Aorta (tissue), 5 donors: ENCODE measurements at places on chromosomes 7 and 10. TPM values are rescaled to one million over a fixed set of nuclear protein-coding genes. Genes with fewer than 3 reads are reported as not detected.
A peak's percentile ranks its signal among the peaks of the same experiment; 100 is the strongest.

The AZGP1 gene
- total RNA-seq, result 1.3 TPM

The TBXAS1 gene
- 24.5 TPM for total RNA-seq

The AQP1 gene
- 680 TPM for total RNA-seq

The CNNM1 gene
- 0.23 TPM for total RNA-seq

The KIAA1549 gene
- total RNA-seq, result 2.8 TPM

The CTBP2 gene
- 85.5 TPM for total RNA-seq

The PDSS1 gene
- total RNA-seq, result 4.2 TPM

The MLXIPL gene
- total RNA-seq, result 2.0 TPM

DNA sequence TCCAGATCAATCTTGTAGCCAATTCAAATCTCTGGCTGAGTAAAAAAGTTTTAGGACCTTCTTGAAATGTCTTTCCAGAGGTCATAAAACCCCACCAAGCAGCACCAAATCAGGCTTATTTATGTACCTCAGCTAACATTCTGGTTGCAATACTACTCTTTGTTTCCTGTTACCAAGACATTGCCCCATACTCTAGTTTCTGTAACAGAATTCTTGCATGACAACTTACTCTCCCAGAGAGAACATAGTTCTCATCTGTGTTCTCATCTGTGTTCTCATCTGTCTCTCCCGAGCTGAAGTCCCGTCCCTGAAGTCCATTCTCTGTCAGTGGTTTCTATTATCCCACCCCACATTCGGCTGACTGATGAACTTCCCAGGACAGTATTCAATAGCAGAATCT is 1285.1 kb downstream of the XPNPEP1 start:
- no peak for DNase-seq

- DNase-seq, result peak; percentile 55
These were observed 160.0 kb downstream of the SLIT1 start for GRCh38 chr10:97025613-97026242.

GRCh38 chr10:3897156-3897555 is 112.1 kb upstream of the KLF6 start:
- no peak for DNase-seq

GRCh38 chr10:33249659-33250345 is 84.7 kb downstream of the NRP1 start:
- DNase-seq, result no peak

GRCh38 chr7:37899712-37900247 is 16.8 kb downstream of the SFRP4 start:
- no peak for DNase-seq

DNA sequence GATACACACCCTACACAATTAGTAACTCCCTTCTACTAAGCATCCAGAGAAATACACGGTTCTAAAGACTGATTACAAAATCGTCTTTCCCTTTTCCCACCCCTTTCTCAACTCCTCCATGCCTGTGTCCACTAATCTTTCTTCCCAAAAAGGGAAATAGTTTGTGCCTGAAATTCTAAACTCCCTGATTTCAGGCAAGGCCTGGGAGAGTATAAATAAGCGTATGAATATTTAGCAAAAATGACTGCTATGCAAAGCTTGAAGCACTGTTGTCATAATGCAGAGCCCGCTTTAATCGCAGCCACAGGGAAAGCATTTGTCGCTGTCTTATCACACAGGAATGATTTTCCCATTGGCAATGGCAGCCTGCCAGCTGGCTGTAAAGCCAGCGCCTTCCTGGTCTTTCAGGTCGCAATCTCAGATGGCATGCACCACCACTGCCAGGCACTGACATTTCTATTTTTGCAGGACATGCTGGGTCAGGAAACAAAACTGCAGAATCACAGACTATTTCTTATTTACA is 142.9 kb upstream of the PCGF5 start:
- DNase-seq, result peak; percentile 94

DNA sequence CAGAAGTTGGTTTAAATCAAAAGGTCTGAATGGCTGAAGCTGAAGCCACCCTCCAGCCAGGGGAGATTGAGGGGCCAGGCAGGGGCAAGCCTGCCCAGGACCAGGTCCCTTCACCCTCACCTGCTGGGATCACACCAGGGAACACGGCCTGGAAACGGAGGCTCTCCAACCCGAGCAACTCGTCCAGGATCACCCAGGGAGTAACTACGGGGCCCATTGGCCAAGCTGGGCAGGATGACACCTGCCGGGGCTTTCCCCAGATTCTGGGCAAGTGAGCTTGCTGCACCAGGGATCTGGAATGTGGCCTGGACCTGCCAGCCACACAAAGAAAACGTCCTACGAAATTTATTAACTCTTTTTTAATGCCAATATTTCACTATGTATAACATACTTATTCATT is 30.4 kb upstream of the PPP2R2D start:
- DNase-seq, result peak; percentile 65

GRCh38 chr7:126605553-126605952 is 647.2 kb downstream of the GRM8 start:
- no peak for DNase-seq

- DNase-seq, result no peak
These were observed 28.0 kb upstream of the CABCOCO1 start for GRCh38 chr10:61634746-61635145.

GRCh38 chr10:35783305-35783838 is 141.3 kb upstream of the FZD8 start:
- DNase-seq, result no peak

- no peak for DNase-seq
These were observed 641.5 kb upstream of the SORCS1 start for GRCh38 chr10:107806026-107806425.

DNA sequence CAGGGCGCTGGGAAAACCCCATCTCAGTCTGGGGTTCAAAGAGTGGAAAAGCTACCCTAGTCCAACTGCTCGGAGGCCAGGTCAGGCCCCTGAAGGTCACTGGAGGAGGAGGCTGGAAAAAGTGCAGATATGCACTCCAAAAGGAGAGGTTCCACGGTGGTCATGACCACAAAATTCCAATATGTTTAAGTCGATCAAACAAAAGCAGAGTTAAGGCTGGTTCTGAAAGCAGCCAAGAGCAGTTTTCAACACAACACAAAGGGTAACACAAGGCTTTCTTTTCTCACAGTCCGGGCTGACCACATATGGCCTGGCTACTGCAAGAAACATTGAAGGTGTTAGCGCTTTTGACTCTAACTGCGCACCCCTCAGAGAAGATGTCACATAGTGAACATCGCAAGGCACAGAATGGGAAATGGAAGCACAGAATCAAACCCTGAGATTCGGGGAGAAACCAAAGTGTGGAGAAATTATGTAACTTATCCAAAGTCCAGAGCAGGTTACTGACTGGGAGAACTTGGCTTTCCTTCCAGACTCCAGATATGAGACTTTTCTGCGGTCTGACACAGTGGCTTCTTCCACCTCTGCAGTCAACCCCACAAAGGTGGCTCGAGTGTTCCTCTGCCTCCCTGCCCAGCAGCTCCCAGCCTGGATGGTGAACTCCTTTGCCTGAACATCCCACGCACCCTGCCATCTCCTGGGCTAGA is 1.3 kb upstream of the GRB10 start:
- no peak for DNase-seq

DNA sequence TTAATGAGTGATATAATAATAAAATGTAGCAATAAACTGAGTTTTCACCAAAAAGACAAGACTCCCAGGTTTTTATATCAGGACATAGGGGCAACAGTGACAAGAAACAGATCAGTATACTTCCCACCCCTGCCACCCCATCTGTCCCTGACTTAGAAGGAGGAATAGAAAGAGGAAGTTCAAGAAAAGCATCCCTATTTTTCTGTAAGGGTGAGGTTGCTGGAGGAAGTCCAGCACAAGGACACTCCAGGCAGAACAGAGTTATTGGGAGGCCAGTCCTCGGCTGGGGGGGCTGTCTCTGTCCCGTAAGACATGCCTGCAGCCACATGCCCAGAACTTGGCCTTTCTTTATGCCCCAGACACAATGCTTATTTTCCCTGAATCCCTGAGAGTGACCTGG is 16.5 kb upstream of the TLX1 start:
- DNase-seq, result peak; percentile 8

- peak; percentile 88 for DNase-seq
These were observed 70.2 kb downstream of the ZRANB1 start for GRCh38 chr10:125011926-125012705.
